ENCODE measurements at places on chromosomes 3 and 15.

GRCh38 chr3:11591391-11592282, 52.1 kb downstream of the VGLL4 start:
- no peak for DNase-seq

- no peak for DNase-seq
Measured at GRCh38 chr3:103968751-103969150, 1398.0 kb upstream of the ALCAM start.

DNA sequence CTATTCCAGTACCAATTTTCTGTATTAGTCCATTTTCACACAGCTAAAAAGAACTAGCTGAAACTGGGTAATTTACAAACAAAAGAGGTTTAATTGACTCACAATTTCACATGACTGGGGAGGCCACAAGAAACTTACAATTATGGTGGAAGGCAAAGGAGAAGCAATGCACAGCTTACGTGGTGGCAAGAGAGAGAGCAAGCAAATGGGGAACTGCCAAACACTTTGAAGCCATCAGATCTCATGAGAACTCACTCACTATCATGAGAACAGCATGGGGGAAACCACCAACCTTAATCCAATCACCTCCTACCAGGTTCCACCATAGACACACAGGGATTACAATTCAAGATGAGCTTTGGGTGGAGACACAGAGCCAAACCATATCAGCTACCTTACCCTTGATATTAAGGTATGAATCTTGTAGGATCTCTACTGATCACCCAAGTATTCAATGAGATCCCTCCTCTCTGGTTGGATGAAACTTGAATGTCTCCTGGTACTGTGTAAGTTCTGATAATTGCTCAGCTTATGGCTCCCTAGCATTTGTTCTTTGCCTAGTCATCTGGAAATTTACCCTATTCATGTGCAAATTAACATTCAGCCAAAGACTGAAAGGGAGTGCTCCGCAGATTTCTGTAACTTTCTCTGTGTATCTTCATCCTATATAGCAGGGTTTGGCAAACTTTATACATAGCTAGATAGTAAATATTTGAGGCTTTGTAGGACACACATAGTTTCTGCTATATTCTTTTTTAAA, 38.9 kb downstream of the MYL3 start:
- DNase-seq: no peak

DNA sequence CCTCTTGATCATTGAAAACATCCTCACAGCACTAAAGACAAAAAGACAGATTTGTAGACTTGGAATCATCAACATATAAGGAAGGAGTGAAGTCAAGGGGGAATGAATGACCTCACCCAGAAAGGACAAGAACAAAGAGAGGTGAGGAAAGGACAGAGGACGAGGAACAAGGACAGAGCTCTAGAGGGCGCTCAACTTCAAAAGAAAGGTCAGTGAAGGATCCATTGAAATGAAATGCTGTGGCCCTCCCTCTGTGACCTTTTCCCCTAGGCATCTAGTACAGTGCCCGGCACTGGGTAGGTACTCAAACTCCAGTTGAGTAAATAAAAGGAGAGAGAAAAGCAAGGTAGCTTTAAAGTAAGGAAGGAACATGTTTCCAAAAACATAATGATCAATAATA, 2.6 kb downstream of the ATP8B4 start:
- no peak for DNase-seq

DNA sequence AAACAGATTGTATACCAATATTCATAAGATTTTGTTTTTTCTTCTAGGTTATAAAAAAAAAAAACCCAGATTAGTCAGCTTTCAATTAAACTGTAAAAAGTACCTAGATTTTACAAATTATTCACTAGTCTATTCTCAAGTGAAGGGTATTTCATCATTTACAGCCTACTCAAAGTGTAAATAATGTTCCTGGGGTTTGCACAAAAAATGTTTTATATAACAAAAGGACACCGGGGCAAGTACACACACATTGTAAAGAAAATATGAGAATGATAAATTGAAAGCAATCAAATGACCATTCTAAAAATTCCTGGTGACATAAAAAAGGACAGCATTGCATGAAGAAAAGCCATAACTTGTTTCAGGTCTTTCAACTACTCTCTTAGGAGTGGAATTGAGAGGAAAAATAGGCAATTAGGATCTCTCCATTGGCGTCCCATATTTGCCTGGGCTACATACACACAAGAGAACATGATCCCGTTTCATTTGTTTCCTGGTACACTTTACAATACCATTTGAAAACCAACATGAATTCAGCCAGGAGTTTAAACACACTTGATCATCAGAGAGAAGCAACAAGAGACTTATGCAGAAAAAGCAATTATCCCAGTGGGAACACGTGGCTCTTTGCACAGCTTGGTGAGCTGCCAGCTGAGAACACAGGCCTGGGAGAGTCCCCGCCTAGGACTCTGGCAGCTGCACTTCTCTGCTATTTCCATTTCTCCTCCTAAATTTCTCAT, 1039.2 kb downstream of the ROBO1 start:
- DNase-seq: no peak

DNA sequence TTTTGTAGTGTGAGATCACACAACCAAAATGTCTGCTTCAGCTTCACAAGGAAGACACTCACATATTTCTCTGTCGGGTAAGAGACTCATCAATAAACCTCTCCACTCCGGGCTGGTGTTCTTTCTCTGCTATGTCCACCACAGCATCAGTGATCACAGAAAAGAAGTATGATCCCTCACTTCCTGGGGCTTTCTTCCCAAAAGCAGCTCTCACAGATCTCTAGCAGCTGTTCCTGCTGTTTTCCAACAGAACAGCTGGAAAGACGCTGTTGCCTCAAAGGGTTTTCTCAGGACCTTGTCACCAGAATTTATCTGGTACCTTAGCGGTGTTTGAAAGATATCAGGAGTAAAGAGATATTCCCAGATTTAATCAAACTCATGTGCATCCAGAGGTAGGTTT, 46.4 kb downstream of the GATM start:
- DNase-seq: no peak

GRCh38 chr3:144272680-144273079, 301.1 kb downstream of the DIPK2A start:
- no peak for DNase-seq

- DNase-seq: no peak
Measured at GRCh38 chr15:63491979-63492378, 12.4 kb upstream of the USP3 start.

DNA sequence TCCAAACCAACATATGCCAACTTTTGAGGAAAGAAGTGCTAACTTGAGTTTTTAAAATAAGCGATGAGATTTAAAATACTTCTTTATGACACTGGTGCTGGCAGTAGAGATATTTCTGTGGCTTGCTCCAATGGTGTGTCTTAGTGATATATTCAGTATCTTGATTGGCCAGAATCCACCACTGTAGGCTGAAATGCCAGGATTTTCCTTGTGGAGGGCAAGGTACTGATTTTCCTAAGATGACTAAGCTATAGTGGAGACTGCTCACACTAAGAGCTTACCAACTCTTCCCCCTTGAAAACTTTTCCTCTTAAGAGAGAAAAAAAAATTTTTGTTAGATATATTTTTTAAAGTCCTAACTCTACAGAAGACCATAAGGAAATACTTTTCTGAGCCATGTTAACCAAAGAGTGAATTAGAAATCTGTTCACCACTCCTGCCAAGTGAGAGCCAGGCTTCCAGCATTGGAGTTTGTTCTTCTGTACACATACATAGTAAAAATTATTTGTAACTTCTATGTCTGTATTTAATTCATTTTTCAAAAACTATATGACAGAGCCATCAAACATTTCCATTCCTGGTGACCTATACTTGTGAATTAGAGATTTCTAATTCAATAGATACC, 109.1 kb downstream of the PPP2R3A start:
- DNase-seq: no peak

- no peak for DNase-seq
Measured at GRCh38 chr15:87752250-87752951, 504.1 kb downstream of the NTRK3 start.

DNA sequence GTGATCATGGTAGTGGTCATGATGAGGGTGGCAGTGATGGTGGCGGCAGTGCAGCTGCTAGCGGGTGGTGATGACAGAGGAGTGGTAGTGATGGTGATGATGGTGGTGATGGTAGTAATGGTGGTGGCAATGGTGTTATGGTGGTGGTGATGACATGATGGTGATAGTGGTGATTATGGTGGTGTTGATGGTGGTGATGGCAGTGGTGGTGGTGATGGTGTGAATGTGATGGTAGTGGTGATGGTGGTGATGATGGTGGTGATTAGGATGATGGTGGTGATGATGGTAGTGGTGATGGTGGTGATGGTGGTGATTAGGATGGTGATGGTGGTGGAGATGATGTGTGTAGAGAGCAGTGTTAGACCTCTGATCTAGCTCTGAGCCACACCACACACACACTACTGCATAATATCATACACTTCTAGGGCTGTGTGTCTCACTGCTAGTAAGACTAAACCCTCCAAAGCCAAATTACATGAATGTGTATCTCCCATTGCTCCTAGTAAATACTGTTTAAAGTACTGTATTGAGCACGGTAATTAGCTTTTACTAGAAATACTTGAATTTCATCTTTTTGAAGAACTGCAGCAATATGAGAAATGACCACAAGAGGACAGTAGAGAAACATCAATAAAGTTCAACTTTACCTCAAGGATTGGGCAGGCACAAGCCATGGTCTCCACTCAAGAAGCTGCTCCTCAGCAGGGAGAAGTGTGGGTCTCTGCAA, 28.8 kb downstream of the TMED3 start:
- no peak for DNase-seq

DNA sequence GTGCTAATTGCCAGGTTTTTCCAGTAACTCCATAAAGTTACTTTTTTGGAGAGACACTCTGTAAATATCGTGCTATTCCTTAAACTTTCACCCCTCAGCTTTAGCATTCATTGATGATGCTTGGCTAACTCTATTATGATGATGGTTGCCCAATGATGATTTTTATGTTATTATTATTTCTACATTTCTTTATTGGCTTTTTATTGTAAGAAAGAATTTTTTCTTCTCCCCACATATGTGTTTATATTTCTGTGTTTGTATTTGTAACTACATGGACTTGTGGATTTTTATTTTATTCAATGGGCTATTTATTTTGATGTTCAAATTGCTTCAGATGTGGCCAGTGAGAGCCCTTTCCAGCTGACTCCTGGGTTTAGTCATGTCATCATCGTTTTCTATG, 162.5 kb upstream of the BHLHE40 start:
- DNase-seq: no peak

DNA sequence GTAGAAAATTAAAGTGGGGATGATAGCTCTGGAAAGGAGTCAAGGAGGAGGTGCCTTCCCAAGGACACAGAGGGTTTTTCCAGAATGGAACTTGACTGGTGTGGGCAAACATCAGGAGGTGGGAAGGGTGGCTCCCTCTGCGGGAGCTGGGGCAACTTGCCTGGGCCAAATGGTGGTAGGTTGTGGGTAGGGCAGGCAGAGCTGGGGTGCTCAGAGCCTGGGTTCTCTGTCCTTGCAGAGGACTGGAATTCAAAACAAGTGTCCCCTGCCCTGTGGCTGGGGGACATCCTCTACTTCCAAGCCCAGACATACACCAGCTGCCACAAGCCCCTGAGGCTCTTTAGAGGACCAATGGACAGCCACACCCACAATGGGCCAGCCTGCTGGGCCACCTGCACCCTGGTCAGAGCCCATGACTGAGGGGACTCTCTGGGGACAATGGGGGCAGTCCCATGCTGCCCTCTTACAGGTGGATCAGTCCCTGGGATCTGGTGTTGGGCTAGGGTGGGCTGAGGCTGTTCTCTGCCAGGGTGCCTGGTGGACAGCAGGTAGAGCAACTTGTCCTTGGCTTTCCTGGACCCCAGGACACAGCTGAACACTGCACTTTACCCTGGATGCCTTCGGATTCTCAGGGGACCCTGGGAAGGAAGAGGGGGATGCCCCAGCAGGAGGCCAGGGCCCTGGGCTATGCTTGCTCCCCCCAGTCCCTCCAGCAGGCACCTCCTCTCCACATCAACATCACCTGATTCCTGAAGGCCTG, 38.6 kb upstream of the CSPG4 start:
- DNase-seq: no peak

- DNase-seq: no peak
Measured at GRCh38 chr15:82047453-82048400, 1.9 kb upstream of the MEX3B start.

DNA sequence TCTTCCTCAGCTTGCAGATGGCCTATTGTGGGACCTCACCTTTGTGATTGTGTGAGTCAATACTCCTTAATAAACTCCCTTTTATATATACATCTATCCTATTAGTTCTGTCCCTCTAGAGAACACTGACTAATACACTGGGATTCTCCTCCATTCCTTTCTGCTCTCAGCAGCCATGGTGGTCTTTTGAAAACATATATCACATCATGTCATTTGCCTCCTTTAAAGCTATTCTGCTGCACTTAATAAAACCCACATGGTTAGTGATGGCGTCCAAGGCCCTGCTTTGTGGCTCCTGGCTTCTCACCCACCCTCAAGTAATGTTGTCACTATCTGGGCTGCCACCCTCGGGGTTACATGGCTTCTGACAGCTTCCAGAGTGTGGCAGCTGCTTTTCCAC, 169.5 kb downstream of the CADPS start:
- no peak for DNase-seq

GRCh38 chr3:150370999-150371398, 37.1 kb upstream of the TSC22D2 start:
- no peak for DNase-seq

- no peak for DNase-seq
Measured at GRCh38 chr15:42033214-42033873, 12.5 kb upstream of the PLA2G4E start.

DNA sequence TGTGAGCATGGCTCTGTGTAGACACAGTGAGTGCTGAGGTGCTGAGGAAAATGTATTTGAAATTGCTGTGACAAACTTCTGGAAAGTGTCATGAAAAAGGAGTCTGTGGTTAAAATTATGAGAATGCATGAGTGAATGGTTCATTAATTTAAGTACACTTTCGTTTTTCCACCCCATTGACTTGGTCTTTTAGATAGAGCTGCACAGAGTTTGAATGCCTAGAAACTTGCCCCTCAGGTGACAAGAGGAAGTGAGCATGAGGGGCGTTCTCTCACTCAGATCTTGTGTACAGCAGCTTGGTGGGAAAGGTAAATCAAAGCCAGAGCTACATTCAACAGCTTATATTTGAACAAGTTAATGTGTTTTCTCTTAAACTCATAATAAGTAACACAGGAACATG, 296.8 kb downstream of the WDR72 start:
- no peak for DNase-seq

GRCh38 chr15:77836121-77836692, 203.5 kb upstream of the LINGO1 start:
- DNase-seq: no peak

DNA sequence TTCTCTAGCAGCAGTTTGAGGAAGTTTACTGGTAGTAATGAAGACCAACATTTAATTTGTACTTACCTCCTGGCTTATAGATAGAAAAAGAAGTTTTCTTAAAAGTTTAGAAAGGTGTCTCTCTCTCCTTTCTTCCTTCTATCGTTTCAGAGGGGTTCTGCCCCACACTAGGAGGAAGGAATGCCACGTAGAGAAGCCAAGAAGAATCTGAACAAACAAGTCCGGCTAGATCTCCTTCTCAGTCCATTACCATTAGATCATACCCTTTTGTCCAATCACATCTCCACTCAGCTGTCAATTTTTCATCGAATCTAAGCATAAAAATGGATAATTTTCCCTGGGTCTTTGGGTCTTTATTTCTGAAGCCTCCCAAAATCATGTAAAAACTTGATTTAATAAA, 1048.1 kb downstream of the SI start:
- no peak for DNase-seq
